ENCODE measurements at places on chromosomes 4 and X.
A peak's percentile ranks its signal among the peaks of the same experiment; 100 is the strongest.

DNA sequence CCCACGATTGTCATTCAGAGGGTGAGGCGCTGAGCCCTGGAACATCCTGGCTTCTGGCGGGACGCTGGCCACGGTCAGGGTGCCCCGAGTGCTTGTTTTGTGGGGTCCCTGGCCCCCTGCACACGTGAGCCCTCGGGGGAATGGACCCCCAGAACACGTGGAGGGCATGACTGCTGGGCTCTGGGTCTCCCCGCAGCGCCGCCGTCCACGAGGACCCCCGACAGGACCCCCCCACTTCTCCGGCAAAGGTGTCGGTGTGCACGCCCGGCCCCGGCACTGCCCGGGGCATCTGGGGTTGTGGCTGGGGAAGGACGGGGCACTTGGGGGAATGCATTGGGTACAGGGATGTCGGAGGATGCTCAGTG is 13.9 kb upstream of the GTPBP6 start:
- DNase-seq = no peak

- no peak for DNase-seq
Measured at GRCh38 chrX:134949271-134949670, 41.5 kb upstream of the SMIM10 start.

- no peak for DNase-seq
Measured at GRCh38 chr4:61205066-61205465, 4.9 kb downstream of the ADGRL3 start.

DNA sequence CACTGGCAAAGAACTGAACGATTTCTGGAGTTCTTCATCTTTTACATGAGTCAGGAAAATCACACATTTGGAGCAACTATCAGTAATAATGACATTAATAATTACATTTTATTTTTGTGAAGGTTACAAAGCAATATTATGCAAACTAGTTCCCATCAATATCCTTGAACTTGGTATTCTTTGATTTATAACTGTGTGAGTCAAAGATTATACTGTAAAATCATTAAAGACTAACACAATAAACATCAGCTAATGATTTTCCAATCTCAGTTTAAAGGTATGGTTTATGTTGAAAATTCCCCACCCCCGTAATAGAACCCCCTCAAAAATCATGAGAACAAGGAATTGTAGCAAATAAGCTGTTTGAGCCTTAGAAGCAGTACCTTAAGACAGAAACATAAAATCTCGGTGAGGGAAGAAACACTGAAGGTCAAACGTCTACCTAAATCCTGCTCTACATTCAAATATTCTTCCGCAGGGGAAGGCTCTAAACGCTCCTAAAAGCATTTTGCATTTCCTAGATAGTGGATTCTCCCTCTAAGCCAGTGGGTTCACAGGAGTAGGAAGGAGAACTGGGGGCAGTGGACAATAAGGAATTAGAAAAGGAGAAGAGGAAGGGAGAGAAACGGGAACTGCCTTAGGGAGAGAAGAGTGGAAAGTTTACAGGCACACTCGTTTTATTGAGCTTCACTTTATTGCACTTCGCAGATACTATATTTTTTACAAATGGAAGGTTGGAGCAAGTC is 22.3 kb upstream of the SH3D19 start:
- DNase-seq = no peak

GRCh38 chr4:139845453-139846093 is 180.0 kb downstream of the MGST2 start:
- no peak for DNase-seq

DNA sequence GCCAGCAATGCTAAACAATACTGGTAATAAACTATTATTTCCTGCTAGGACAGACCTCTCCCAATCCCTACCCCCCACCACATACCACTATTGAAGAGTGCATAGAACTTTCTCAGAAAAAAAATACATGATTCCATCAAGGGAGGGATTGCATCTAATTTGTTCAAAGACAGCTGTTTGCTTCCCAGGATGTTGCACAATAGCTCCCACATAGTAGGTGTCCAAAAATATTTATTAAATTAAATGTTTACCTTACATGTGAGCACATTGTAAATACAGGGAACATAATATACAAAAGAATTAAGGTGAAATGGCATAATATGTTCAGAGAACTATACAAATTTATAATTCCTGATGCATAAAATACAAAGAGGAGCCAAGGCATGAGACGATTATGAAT is 1111.8 kb upstream of the LCORL start:
- no peak for DNase-seq

- DNase-seq = no peak
Measured at GRCh38 chrX:56069299-56069931, 162.7 kb upstream of the KLF8 start.

- DNase-seq = no peak
Measured at GRCh38 chr4:157824021-157824420, 348.8 kb downstream of the GASK1B start.

DNA sequence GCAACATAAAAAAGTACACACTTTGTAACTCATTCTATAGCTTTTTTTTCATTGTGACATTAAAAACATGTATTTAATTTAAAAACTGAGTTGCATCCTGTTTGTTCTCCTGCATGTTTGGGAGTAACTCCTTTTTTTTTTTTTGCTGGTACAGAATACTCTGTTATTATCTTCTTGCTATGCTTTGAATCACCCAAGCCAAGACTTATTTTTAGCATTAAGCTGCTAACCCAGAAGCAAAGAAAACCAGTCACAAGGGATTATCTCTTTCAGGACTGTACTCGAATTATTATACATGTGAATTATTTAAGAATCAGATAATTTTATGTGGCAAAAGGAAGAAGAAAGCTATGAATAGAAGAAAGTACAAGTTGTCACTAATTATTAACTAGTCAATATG is 194.9 kb downstream of the ADAMTS3 start:
- no peak for DNase-seq

DNA sequence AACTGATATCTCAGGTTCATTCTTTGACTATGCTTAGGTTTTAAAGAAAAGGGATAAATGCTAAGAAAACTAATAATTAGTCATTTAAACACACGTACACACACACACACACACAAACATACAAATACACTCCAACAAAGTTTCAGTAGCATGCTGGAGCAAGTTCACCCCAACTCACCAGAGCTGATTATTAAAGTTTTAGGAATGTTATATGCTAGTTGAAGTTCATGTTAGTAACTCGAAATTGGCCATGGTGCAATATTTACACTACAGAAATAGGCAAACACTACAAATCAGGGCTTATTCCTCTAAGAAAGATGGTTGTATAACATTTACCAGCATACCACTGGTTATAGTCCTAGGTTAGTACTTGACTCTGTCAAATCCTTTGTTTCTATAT is 384.0 kb upstream of the DIPK2B start:
- DNase-seq = no peak

GRCh38 chr4:145279122-145279960 is 99.0 kb upstream of the OTUD4 start:
- peak; percentile 50 for DNase-seq

- no peak for DNase-seq
Measured at GRCh38 chr4:40617872-40618271, 11.8 kb downstream of the RBM47 start.

- no peak for DNase-seq
Measured at GRCh38 chr4:11348449-11349088, 80.1 kb downstream of the HS3ST1 start.

GRCh38 chr4:84648863-84649647 is 66.1 kb downstream of the CDS1 start:
- no peak for DNase-seq

DNA sequence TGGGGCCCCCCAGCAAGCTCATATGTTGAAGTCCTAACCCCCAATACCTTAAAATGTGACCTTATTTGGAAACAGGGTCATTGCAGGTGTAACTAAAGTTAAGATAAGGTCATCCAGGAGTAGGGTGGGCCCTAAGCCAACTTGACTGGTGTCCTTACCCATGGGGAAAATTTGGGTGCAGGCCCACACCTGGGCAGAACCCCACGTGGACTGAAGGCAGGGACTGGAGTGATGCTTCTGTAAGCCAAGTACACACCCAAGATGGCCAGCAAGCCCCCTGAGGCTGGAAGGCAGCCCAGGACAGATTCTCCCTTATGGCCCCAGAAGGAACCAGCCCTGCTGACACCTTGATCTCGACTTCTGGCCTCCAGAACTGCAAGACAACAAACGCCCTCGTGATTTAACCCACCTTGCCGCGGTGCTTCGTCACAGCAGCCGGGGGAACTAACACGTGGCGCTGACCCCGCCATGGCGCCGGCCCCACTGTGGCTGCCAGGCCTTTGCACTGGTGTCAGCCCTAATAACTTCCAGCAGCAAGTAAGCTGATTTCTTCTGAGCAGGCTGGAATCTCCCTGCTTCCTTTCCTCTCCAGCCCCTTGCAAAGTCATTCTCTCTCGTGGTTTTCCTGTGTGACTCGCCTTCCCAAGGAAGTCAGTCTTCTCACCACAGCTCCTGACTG is 23.2 kb upstream of the MXD4 start:
- peak; percentile 30 for DNase-seq

DNA sequence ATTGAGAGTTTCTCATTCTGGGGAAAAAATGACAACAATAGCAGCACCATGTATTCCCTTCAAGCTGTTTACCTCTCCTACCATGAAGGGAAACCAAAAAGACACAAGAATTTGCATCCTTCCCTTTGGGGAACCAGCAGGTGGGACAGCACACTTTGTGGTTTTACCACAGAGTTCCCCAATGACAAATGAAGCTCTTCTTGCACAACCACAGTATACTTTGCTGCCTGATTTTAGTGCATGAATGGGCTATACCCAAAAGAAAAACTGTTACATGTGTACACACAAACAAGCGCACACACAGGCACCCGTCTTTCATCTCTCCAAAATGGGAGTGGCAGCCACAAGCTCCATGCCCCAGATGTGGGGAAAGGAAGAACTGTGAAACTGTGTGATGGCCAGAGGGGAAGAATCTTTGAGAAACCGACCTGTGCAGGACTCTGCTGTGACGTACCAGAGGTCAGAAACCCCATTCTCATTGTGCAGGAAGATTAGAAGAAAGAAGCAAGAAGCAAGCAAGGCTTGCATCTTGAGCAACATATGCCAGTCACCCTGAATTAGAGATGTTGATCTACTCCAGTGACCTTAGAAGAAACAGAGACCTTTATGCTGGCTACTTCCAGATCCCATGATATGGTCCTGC is 2.7 kb upstream of the MAML3 start:
- DNase-seq = no peak

DNA sequence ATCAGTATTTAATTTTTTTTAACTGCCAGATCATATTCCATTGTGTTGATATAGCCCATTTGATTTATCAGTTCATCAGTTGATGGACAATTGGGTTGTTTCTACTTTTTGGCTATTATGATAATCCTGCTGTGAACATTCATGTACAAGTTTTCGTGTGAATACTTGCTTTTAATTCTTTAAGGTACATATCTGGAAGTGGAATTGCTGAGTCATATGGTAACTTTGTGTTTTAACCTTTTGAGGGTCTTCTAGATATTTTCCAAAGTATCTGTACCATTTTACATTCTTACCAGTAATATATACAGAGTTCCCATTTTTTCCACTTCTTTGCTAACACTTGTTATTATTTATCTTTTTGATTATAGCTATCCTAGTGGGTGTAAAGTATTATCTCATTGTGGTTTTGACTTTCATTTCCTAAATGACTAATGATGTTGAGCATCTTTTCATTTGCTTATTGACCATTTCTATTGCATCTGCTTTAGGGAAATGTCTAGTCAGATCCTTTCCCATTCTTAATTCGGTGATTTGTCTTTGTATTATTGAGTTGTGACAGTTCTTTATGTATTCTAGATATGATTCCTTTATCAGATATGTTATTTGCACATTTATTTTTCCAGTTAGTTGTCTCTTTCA is 75.2 kb upstream of the NUDT6 start:
- no peak for DNase-seq

- no peak for DNase-seq
Measured at GRCh38 chr4:139210486-139210885, 33.5 kb upstream of the ELF2 start.

GRCh38 chr4:165208221-165208652 is 876 bp downstream of the KLHL2 start:
- no peak for DNase-seq

GRCh38 chrX:108157628-108158027 is 66.0 kb downstream of the ATG4A start:
- DNase-seq = no peak

DNA sequence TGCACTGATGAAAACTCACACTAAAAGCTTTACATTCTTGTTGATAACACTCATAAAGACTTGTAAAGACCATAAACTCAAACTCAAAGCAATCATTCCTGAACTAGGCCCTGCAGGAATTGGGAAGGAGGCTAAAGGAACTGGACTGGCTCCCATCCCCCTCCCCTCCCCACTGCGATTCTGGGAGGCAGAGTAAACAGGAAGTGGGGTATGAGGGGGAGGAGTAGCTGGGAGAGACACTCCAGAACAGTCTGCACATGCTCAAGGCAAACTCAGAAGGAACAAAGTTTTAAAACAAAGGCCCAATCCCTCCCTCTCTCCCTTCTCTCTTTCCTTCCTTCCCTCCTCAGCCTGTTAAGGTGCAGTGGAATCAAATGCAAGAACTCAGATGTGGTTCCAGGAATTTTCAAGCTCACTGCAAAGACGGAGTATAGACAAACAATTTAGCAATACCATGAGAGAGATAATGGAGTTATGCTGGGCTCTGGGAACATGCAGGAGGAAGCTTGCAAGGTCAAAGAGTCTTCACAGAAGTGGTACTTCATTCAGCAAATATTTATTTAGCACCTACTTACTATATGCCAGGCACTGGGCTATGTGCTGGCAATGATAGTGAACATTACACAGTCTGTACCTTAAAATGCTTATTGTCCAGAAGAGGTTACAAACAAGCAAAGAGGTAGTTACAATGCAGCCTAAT is 15.9 kb downstream of the MID1IP1 start:
- no peak for DNase-seq

- DNase-seq = no peak
Measured at GRCh38 chr4:147526272-147526654, 45.4 kb downstream of the EDNRA start.

DNA sequence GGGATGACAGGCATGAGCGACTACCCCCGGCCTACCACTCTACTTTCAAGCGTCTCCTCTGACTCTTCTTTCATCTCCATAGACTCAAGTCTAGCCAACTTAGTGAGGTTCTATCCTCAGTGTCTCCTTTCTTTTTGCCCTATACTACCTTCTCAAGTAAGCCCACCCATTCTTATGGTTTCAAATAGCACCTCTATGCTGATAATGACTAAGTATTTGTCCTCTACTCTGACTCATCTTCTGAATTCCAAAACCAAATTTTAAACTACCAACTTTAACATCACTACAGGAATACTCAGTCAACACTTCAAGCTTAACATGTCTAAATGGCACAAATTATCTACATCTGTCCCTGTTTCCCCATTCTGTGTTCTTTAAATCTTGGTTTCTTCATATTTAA is 47.8 kb downstream of the ELF2 start:
- no peak for DNase-seq

GRCh38 chrX:16136080-16136479 is 12.7 kb downstream of the GRPR start:
- no peak for DNase-seq

DNA sequence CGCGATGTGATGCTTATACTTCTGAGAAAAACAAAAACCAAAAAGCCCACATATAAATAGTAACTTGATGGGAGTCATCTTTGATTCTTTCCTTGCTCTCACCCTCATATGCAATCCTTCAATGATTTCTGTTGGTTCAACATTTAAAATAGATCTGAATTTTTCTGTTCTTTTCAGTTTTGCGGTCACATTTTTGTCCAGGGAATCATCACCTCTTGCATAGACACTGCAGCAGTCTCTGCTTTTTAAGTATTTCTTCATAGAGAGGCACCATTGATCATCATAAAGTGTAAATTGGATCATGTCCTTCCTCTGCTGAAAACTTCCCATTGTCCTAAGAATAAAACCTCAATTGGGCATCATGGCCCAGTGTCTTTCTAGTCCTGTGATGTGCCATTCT is 81.1 kb upstream of the SLC4A4 start:
- no peak for DNase-seq

GRCh38 chrX:39903937-39904336 is 193.8 kb downstream of the BCOR start:
- DNase-seq = no peak

Measured in right forelimb (tissue), 1 donor.